NCI-H460 (cell line): ENCODE measurements at places on chromosomes 3 and 15.

DNA sequence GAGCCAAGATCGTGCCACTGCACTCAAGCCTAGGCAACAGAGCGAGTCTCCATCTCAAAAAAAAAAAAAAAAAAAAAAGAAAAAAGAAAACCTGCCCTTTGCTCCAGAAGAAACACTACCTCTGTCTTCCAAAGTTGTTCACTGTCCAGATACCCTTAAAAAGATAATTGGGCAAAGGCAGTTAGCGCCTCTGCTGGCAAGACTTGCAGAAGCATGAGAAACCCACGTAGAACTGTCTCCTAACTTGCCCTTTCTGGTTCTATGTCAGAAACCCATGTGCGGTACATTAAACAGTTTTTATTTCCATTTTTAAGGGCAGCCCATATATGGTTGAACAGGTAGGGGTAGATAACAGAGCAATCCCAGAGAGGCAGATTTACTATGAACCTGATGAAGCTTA is 1026.4 kb downstream of the ROBO2 start:
- no peak for DNase-seq

- DNase-seq = no peak
Observed at GRCh38 chr3:121405631-121406030, 140.2 kb downstream of the POLQ start.

- no peak for DNase-seq
Observed at GRCh38 chr3:30729512-30729911, 123.1 kb downstream of the TGFBR2 start.

- no peak for DNase-seq
Observed at GRCh38 chr3:61177450-61177849, 73.8 kb downstream of the FHIT start.

DNA sequence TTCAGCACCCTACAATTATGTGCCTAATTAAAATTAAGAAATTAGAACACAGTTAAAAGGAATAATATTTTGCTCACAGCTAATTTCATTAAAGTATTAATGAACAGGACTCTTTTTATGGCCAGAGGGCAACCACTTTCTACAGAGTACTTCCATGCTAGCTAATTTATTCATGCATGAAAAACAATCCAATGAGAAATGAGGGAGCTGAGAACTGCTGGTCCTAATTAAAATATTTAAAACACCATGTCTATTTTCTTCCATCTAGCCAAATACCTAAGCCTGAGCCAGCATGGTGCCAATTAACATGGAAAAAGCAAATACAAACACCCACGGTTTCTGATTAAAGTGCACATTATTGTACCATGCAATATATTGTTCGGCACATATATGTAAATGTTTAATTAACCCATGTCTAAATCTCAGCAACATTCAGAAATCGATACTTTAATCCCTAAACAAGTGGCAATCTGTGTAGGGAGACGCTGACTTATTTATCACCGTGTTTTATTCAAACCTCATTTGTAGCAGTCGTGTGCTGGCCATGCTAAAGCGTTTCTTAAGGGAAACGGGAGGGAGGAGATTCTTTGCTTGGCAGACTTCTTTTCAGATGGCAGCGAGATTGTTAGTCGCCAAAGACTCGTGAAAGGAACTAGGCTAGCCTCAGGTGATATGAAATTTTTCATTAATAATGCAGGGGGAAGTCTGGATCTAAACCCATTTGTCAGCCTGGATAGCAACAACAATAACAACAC is 193.5 kb downstream of the ANXA2 start:
- DNase-seq = no peak

GRCh38 chr3:194306109-194306686 is 44.9 kb downstream of the CPN2 start:
- no peak for DNase-seq

DNA sequence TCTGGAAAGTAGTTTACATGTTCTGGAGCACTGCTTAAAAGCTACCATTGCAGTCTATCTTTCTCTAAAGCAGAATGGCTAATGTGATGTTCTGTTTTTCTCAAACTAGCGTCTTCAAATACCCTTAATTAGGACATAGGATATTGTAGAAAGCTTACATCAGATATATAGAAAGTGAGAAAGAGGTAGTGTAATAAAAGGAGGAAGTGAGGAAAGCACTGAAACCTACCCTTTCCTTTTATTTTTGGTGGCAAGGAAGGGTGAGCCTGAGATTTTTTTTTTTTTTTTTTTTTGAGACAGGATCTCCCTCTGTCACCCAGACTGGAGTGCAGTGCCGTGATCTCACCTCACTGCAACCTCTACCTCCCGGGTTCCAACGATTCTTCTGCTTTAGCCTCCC is 9.4 kb downstream of the SENP2 start:
- DNase-seq = no peak

- no peak for DNase-seq
Observed at GRCh38 chr3:64501298-64501906, 186.4 kb downstream of the ADAMTS9 start.

- DNase-seq = no peak
Observed at GRCh38 chr15:44101944-44102343, 93.1 kb downstream of the FRMD5 start.

DNA sequence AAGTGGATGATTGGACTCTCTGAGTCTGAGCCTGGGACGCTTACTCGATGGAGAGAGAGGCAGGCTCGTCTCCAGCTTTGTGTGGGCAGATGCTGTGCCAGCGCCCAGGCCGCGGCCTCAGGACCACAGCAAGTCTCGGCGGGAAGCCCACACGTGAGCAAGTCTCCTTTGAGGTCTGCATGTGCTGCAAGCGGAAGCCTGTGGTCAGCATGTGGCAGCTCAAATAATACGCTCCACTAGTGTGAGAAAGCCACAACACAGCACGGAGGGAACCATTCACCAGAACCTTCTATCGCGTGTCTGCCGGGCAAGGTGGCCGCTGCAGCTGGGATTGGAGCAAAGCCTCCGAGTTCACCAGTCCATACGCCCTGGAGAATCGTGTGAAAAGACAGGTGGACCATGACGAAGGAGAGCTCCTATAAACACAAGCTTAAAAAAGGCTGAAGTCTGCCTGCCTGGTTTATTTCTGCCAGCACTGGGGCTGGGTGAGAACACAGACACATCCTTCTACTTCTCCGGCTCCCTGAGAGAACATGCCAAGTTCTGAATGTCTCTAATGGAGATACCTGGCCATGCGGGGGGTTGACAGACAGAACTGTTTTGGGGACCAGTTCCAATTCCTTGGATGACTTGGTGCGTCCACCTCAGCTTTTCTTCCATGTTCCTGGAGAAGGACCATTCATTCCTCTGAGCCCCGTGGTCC is 82.0 kb upstream of the LRIG1 start:
- DNase-seq = no peak

GRCh38 chr3:36097209-36097608 is 283.1 kb upstream of the STAC start:
- no peak for DNase-seq

DNA sequence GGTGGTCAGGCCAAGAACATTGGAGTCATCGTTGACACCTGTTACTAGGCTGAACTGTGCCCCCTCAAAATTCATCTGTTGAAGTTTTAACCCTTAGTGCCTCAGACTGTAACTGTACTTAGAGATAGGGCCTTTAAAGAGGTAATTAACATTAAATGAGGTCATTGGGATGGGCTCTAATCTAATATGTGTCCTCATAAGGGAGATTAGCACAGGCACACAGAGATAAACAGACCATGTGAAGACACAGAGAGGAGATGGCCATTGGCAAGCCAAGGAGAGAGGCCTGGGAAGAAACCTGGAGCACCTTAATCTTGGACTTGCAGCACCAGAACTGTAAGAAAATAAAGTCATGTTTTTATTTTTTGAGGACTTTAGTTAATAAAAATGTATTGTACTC is 59.6 kb downstream of the PLCL2 start:
- DNase-seq = no peak

GRCh38 chr3:154794391-154794790 is 285.7 kb upstream of the MME start:
- DNase-seq = no peak

GRCh38 chr3:115652738-115653137 is 29.4 kb downstream of the GAP43 start:
- no peak for DNase-seq

DNA sequence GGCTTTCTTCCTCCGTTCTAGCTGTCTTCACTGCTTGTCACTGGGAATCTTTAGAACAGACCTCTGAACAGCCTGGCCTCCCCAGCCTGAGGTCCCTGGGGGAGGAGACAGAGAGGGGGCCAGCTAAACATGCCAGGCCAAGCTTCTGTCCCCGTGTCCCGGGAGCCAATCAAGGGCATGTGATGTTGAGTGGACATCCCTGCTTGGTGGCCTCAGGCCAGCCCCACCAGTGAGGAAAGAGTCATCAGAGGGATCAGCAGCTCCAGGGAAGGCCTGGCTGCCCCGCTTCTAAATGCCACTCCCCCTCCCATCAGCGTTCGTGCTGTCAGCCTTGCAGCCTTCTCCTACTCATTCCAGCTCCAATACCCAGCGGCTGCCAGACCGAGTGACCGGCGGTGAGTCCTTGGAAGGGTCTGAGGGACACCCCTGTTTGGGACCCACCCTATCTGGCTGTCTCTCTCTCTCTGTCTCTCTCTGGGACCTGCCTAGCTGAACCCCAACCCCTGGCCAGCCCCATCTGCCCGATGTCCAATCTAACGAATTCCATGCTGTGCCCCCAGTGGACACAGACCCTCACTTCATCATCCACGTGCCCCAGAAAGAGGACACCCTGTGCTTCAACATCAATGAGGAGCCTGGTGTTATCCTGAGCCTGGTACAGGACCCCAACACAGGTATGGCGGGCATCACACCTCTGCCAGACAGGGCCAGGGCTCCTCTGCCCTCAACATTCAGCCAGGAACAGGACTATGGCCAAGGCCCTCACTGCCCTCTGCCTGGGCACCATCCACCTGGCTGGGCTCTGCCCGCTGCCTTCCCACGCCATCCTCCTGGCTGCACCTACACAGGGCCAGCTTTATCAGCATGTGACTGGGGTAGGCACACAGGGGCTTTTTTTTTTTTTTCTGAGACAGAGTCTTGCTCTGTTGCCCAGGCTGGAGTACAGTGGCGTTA is 6.6 kb upstream of the ITIH3 start:
- no peak for DNase-seq

GRCh38 chr3:21894459-21895340 is 143.7 kb upstream of the ZNF385D start:
- DNase-seq = peak; percentile 6

DNA sequence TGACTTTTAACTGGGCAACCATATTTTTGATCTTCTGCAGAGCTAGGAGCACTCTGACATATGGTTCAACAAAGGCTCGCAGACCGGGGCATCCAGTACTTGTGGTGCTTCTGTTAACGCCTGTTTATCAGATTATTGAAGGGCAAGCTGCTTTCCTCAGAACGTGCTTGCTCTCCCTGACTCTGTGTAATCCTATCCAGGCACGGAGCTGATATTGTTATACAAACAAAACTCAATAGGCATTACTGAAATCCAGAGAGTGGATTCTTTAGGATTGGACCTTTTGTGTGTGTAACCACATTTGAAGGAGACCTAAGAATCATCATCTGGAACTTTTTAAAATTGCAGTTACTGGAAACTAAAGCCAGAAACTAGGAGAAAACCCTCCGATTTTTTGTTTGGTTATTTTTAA is 246.5 kb downstream of the PTPRG start:
- no peak for DNase-seq

DNA sequence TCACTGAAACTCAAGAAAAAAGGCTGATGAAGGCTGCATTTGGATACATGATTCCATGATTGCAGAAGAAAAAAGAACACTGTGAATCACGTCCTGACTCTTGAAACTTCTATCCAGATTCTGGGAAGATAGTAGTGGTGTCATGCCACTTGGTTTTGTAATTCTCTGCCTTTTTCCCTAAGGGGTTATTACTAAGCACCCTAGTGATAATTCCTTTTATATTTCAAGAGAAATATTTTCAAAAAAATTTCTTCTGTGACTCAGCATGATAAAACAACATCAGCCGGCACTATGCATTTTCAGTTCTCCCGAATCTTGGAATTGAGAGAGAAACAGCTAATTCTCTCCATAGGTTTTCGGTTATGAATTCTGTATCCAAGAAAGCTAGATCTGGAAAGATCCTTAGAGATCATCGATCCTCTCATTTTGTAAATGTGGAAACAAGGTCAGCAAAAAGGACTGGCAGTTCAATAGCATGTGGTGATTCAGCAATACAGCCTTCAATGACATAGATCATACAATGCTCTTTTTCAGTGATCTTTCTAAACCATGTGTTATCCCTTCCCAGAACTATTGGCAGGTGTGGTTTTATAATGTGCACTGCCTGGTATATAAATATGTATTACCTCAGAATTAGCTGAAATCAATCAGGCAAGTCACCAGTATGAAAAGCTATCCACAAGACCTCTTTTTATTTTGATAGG is 42.6 kb upstream of the TP63 start:
- DNase-seq = peak; percentile 48

- no peak for DNase-seq
Observed at GRCh38 chr3:116445990-116446389, 703 bp upstream of the LSAMP start.

DNA sequence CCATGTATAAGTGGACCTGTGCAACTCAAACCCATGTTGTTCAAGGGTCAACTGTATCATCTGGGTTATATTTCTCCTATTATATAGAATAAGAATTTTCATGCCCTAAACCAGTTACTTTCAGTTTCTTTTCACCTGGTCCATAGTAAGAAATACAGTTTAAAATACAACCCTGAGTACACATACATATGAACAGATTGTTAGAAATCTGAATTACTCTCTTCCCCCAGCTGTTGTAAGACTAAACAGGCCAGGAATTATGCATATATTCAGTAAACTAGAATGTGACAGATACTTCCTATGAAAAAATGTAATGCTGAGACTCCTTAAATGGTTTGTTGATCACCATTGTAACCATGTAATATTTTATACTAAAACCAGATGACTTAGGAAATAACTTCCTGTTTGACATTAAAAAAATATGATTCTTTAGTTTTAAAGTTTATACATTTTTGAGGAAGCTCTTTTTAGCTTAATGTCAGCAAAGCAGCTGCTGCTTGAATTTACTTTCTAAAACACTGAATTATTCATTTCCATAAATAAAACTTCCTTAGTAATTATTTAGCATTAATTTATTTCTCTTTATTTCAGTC is 52.5 kb upstream of the ZCWPW2 start:
- no peak for DNase-seq

- DNase-seq = no peak
Observed at GRCh38 chr15:86413191-86413590, 333.5 kb downstream of the AGBL1 start.

- no peak for DNase-seq
Observed at GRCh38 chr3:157175691-157176507, 16.0 kb upstream of the CCNL1 start.

GRCh38 chr15:73338058-73338457 is 30.7 kb downstream of the HCN4 start:
- no peak for DNase-seq

GRCh38 chr3:71066849-71067261 is 516.7 kb downstream of the FOXP1 start:
- no peak for DNase-seq

- DNase-seq = no peak
Observed at GRCh38 chr3:143123353-143123984, 3.9 kb downstream of the CHST2 start.

DNA sequence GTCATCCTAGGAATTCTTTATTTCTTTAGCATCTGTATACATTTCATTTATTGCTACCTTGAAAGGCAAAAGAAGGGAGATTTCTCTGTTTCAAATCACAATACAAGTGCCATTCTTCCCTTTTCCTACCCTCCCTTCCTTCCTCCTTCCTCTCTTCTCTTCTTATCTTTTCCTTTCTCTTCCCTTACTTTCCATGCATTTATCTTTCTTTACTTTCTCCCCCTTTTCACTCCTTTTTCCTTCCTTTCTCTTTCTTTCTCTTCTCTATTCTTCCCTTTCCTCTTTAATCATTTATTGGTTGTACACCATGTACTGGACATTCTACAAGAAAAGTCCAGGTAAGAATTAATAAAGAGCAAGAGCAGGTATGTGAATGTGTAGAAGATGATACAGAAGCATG is 251.0 kb upstream of the PEX5L start:
- DNase-seq = no peak

GRCh38 chr15:36951731-36952247 is 148.6 kb downstream of the MEIS2 start:
- DNase-seq = no peak
